ENCODE measurements at places on chromosomes 2 and 18.

GRCh38 chr2:120576509-120577474, 158.9 kb upstream of the GLI2 start:
- peak; percentile 75 for DNase-seq

DNA sequence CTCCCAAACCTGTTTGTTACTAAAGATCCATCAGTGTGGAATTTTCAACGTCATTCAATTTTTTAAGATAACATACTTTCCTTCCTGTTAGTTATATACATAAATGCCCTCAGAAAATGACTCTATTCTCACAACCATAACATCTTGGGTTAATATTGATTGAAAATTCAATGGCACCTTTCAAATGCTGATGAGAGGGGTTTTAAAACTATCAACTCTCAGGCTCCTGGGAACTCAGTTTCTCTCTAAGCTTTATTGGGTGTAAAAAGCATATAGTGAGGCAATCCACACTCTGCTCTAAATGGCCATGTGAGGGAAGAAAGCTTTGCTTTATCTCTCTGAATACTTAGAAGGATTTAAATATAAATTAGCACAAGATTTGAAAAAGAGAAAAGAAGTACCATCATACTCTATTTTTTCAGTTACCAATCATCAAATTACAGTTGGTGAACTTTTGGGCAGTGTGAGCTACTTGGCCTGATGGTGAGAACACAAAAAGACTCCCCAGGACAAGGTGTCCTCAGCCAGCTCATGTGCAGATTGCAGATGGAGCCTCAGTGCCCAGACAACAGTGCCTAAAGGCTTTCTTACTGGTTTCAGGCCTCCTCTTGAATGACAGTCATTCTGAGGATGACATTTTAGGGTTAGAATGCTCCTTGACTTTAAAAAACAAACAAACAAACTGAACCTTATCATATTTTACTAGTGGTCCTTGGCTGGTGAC, 24.6 kb upstream of the CERS6 start:
- no peak for DNase-seq

DNA sequence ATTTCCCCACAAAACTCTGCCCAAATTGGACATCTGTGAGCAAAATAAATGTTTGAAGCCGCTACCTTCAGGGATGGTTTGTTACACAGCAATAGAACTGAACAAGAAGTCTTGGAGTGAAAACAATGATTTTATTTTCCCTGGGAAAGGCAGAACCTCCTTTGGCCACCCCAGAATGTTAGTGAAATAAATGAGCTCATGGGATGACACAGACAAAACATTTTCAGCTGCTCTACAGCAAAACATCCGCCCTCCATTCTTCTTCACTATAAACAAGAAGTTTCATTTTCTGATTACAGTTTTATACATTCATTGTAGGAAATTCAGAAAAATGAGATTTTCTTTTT, 4.3 kb upstream of the EFHD1 start:
- DNase-seq = peak; percentile 26

DNA sequence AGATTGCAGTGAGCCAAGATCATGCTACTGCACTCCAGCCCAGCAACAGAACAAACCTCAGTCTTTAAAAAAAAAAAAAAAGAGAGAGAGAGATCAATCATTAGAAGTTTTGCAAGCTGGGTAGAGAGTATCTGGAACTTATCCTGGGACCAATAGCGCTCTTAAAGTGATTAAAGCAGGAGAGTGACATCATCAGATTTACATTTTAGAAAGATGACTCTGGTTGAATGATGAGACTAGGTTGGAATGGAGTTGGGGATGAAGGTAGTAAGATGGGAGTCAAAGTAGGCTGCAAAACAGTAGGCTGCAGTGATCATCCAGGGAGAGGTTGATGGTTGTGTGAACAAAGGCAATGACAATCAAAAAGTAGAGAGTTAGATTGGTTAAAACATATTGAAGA, 37.8 kb downstream of the MYL1 start:
- DNase-seq = no peak

DNA sequence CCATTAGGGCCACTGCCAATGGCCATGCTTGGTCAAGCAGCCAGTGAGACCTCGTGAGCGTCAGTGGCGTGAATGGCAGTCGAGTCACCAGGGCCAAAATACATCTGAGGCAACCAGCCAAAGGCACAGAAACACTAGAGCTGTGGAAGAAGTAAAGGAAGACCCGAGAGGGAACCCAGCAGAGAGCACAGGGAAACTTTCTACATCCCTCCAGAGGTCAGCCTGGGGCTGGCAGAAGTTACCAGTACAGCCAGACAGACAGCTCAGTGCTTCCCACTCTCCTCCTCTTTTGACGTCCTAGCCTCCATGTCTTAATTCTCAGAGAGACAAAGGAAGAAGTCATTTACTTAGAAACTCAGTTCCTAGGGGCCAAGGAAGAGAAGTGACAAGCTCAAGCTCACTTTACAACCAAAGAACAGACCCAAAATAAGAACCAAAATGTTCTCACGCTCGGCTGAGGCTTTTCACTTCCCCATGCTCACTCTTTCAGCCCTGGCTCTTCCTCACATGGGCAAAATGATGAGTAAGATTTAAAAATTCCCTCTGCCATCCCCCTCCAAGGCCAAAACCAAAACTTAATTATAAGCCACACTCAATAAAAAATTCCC, 8.7 kb downstream of the CYRIA start:
- no peak for DNase-seq

DNA sequence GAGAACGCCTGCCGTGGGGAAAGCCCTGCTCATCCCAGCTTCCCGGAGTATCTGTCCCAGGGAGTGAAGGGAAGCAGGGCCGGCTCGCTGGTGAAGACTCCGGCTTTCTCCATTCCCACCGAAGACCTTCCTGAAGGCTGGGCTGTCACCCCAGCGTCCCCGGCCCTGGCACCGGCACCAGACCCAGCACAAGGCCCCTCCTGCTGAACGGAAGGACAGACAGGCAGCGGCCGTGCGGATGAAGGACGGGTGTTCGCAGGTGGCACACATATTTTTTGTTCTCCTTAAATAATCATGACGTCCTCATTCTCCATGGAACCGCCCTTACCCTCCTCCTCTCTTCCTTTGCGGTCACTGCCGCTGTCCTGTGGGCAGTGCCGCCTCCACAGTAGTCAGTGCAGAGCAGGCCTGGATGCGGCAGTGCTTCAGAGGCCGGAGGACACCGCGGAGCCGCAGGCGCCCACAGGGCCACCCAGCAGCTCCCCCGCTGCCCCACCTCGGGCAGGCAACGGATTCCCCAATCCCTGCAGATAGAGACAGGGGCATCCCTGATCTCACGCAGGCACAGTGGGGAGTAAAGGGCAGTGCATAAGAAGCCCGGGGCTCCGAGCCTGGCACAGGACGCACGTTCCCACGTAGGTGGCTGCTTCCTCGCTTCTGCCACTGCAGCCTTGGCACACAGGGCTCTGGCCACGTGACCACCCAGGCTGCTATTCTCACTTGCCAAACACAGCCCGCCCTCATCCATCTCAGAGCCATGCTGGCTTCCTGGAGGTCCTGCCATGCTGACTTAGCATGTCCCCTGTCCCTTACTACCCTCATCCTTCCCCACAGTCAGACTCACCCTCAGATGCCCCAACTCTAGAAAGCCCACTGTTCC, 229.7 kb downstream of the EIPR1 start:
- no peak for DNase-seq

DNA sequence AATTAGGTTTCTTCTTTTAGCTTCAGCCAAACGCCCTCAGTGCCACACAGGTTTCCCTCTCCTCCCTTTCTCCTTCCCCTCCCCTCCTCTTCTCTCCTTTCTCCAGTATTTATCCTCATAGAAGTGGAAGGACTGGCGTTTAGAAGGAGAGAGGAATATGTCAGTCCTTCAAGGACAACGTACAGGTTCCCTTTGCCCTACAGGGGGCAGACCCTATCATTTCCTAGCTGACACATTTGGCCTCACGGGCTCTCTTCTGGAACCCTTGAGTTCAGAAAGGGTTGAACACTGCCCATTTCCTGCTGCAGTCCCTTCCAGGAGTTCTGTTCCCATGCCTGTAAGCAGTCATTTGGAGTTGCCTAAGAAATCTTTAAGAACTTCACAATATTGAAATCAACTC, 46.1 kb downstream of the CDCA7 start:
- no peak for DNase-seq

DNA sequence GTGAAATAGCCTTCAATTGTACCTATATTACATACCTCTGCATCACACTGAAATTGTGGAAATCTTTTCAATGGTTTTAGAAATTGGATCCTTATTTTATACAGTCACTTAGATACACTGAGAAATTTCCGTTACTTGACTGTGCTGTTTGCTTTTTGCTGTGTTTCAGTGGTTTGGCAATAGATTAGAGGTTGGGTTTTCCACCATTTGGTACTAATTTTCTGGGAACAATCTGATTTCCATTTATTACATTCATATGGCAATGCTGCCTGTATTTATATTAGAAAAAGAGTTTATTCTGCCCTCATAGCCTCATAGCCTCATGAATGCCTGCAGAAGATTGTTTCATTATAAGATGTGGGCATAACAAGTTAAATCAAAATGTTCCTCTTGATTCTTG, 285.0 kb downstream of the GULP1 start:
- DNase-seq = peak; percentile 72

GRCh38 chr2:189799531-189799930, 15.3 kb downstream of the PMS1 start:
- DNase-seq = no peak

GRCh38 chr18:36490897-36491296, 193.4 kb downstream of the FHOD3 start:
- no peak for DNase-seq

GRCh38 chr18:52936931-52937330, 596.9 kb downstream of the DCC start:
- DNase-seq = no peak

DNA sequence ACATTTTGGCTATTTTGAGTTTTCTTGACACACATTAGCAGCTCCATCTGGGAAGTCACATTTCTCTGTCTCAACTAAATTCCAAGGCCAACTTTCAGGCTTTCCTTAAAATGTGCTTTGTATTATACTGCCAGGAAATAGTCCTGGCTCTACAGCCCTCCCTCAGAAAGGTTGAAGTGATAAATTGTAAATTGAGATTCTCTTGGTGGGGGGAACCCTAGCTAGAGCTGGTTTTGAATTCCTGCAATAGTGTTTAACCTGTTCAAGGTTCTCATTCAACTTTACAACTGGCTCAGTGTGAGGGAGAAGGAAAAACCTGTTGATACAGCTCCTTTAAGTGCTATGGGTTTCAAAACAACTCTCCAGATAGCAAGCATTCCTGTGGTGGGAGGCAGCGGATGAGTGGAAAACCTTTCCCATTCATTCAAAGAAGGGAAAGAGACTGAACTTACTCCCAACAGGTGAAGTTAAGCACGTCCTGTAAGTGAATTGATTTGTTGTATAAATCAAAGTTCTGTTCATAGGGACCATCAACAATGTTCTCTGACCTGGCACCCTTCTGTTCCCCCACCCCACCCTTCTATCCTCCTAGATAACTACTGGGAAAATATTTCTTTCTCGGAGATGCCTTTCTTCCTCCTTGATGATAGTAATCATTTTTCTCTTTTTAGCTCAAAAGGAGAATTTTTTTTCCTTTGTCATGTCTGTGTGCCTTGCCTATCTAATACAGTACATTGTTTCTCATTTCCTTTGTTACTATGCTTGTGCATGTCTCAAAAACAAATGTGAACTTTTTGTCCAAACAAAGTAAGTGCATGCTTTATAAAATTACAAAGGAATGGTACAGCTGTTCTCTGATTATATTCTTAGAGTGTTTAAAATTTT, 44.2 kb upstream of the SLC39A10 start:
- DNase-seq = peak; percentile 71

DNA sequence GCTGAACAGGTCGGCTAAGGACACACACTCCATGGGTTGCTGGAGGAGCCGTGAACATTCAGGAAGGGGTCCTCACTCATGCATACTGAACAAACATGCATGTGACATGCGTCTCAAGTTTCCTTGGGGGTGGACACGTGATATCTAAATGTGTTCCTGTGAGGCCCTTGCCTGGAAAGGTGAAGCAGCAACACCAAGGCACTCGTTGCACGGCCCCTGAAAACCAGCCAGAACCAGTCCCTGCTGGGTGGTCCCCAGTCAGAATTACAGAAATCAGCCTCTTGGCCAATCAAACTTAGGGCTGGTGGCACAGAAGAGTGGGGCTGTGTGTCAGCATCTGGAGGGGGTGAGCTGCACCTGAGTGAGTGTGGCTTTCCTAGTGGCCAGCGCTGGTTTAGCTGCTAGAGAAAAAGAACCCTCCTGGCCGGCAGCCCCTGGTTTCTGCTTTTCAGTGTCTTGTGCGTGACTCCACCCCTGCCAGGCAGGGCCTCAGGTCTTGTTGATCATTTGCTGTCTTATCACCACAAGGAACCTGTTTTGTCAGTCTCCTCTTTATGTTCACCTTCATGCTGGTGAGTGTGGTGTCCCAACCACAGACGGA, 3.2 kb upstream of the AQP12B start:
- DNase-seq = peak; percentile 31

- no peak for DNase-seq
These were observed 123.4 kb upstream of the COL3A1 start for GRCh38 chr2:188850786-188851185.

DNA sequence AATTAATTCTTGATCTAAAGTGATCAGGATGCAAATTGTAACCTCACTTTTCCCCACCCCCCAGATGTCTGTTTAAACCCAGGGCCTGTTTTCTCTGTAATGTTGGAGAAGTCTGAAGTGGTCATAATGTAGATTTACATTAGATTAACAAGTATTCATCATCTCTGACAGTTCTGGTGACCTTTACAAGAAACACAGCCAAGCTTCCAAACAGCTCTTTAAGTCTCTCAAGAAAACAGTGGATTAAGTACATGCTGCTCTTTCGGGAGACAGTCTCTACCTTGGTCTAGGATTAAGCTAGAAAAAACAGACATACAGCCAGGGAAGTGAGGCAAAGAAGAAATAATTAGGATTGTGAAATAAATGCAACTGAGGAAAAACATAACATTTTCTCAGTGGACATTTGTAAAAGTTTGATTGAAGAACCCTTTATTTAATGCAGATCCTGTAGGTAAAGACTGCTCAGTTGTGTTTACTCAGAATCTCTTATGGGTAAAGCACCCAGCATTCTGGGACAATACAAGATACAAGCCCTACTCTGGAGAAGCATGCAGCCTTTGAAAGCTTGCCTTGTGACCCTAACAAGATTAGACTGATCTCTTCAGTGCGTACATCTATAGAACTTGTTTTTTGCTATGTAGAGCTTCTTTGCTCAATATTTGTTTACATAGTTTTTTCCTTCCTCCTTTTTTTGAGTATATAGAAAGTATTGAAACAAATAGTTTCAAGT, 203.9 kb downstream of the PHLPP1 start:
- no peak for DNase-seq

GRCh38 chr2:237556773-237557632, 9.4 kb upstream of the PRLH start:
- no peak for DNase-seq

GRCh38 chr2:40690036-40690435, 238.1 kb upstream of the SLC8A1 start:
- no peak for DNase-seq

DNA sequence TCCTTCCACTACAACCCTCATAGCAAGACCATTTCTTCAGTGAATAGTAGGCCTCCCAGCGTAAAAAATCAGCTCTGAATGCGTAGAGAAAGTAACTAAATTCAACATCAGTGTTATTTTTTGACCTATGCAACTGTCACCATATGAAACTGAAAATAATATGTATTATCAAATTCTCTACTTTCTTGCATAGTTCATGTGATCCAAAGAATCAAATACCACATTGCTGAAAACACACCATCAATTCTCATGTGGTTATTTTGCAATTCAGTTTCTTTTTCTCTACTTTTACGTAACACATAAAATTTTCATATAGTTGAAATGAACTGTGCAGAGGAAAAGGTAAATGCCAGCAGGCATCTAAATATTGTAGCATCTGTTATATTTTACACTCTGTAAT, 208.5 kb upstream of the SPOPL start:
- DNase-seq = no peak
